AG08396 (cell line): ENCODE measurements at places on chromosomes 2 and 18.

- no peak for DNase-seq
Measured at GRCh38 chr2:233023761-233024410, 8.6 kb upstream of the NEU2 start.

GRCh38 chr2:240989451-240990265 lies 8.8 kb upstream of the SNED1 start:
- DNase-seq: no peak

DNA sequence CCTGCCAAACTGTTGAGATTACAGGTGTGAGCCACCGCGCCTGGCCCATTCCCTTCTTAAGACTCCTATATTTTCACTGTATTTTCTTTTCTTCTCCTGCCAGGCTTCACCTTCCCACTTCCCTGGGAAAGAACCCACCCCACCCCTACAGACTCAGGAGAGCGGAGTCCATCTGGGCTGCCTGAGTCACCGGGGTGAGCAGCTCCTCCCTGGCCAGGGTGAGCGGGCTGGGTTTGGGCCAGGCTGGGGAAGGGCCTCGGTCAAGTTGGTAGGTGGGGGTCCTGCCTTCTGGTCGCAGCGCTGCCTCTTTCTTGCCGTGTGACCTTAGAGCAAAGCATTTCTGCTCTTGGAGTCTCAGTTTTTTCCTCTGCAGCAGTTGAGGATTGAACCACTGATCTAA lies 2.1 kb upstream of the GAREM2 start:
- DNase-seq: no peak

DNA sequence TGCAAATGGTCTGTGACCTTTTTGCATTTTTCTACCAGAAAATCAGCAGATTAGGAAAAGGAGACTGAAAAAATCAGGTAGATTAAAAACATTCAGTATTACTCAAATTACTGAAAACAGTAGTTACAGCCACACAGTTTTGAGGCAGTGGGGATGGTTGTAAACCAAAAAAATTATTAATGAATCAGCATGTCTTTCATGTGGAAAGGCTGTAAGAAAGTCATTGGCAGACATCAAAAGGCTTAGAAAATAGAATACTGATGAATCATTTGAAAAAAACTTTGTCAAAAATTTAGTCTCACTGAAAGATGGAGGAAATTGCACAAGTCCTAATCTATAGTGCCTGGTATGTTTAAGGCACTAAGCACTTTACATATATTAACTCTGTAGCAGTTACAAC lies 133.9 kb upstream of the GCFC2 start:
- DNase-seq: no peak

- DNase-seq: no peak
Measured at GRCh38 chr2:141105763-141106162, 1025.1 kb downstream of the LRP1B start.

- peak; percentile 50 for DNase-seq
Measured at GRCh38 chr2:204468746-204469429, 76.4 kb upstream of the PARD3B start.

- no peak for DNase-seq
Measured at GRCh38 chr2:3571284-3571683, 3.8 kb upstream of the RPS7 start.

DNA sequence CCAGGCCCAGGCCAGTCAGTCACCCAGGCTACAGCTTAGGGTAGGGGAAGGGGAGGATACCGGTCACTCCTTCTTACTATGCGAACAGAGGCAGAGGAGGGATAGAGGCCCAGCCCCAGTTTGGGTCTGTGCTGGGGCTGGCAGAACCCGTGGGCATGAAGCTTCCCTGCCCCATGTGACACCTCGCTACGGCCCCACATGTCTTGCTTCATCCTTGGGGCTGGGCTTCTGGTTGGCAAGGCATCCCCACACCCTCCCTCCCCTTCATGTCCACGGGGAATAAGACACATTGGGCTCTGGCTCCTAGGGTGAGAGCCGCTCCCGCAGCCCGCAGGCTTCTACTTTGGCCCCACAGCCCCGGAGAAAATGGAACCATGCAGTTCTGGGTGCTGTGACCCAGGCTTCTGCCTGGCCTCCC lies 32.4 kb downstream of the HS1BP3 start:
- no peak for DNase-seq

- no peak for DNase-seq
Measured at GRCh38 chr2:9029721-9030120, 26.2 kb upstream of the MBOAT2 start.
